ENCODE measurements at places on chromosomes 2 and 18.

- no peak for DNase-seq
Measured at GRCh38 chr2:159129269-159129668, 157.2 kb downstream of the WDSUB1 start.

GRCh38 chr2:235958221-235958930 lies 209.8 kb downstream of the GBX2 start:
- DNase-seq = peak; percentile 50

- DNase-seq = no peak
Measured at GRCh38 chr2:10355471-10356438, 53.1 kb downstream of the HPCAL1 start.

DNA sequence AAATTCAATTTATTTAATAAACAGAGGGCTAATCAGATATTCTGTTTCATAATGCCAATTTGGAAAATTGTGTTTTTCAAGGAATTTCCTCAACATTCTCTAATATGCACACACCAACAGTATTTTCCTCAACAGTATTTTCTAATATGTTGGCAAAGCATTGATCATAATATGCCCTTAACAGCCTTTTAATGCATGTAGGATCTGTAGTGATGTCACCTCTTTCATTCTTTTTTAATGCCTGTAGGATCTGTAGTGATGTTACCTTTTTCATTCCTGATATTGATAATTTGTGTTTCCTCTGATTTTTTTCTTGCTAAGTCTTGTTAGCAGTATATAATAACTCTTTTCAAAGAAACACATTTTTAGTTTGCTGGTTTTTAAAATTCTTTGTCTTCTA lies 15.9 kb downstream of the VWA3B start:
- DNase-seq = no peak

GRCh38 chr2:208982831-208983230 lies 441.0 kb upstream of the MAP2 start:
- DNase-seq = no peak

DNA sequence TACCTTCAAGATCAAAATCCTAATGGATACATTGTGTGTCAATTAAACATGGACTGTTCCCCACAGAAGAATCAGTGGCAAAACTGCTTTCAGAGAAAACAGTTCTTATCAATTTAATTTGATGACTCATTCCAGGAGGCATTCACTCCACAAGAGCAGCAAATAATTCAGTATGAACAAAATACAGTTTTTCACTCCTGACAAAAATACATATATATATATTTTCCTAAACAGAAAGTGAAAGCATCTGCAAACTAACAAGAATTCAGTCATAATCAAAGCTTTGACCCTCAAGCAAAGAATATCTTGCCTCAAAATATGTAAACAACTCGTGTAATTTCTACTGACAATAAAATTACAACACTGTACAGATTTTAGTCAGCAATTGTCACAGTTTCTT lies 685.1 kb upstream of the SLC8A1 start:
- peak; percentile 18 for DNase-seq

- peak; percentile 9 for DNase-seq
Measured at GRCh38 chr2:67839668-67840067, 223.1 kb downstream of the C1D start.

DNA sequence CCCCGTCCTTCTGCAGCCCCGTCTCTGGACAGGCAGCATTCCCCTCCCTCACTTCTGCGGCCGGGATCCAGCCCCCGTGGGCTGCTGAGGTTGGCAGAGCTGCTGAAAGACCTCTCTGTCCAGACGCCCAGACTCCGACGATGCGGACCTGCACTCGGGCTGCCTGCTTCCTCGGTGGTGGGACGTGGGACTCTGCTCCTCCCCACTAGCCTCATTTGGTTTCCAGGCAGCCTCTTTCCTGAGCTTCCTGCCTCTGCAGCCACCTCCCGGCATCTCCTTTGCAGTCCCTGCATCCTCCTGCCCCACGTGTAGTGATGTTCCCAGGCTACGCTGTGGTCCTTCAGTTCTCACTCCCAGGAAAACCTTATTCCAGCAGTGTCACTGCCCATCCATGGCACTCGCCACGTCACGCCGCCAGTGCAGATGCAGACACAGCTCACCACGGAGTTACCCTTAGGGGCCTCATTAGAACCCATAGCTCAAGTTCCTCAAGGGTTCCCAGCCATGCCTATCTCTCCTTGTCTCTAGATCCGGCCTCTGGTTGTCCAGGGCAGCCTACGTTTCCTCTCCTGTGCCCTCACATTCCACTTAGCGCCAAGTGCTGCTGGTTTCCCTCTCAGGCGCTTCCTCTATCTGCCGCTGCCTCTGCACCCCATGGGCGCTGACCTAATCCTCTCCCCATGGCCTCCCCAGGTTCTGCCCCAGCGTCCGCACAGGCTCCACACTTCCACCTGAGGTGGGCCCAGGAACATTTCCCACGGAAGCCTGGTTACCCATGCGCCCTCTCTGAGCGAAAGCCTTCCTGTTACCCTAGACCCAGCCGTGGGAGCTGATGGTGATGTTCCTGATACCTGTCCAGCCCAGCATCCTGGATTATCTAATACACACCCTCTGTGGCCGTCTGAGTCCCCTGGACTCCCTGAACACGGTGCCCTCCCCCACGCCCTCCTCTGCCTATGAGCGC lies 318.3 kb upstream of the MYT1L start:
- DNase-seq = no peak

GRCh38 chr2:63058144-63058920 lies 7.7 kb downstream of the OTX1 start:
- no peak for DNase-seq

DNA sequence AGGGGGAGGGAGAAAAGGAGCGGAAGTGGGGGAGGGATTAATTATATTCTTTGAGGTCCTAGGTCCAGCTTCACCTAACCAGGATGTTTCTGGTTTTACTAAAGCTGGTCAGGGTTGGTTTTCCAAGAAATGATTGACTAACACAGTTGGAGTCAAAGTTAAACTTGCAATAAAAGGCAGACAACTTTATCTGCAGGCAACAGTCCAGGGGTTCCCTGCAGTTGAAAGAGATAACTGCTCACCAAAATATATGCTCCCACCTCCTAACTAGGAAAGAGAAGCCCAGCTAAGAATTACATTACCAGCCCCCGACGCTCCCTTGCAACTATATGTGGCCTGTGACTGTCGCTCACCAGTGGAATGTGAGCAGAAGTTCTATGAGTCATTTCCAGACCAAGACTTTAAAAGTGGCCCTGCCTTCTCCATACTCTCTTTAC lies 140.0 kb upstream of the PKDCC start:
- peak; percentile 60 for DNase-seq

GRCh38 chr2:75211266-75211770 lies 12.0 kb upstream of the TACR1 start:
- no peak for DNase-seq

- no peak for DNase-seq
Measured at GRCh38 chr2:240168041-240168440, 27.6 kb upstream of the OTOS start.

GRCh38 chr18:23722646-23723045 lies 33.4 kb downstream of the LAMA3 start:
- peak; percentile 77 for DNase-seq

- peak; percentile 84 for DNase-seq
Measured at GRCh38 chr2:164808776-164809175, 32.8 kb downstream of the COBLL1 start.

GRCh38 chr2:1632510-1632909 lies 111.8 kb downstream of the PXDN start:
- no peak for DNase-seq
